ENCODE measurements at places on chromosomes 1 and 21.

- DNase-seq: no peak
These were observed 198.6 kb downstream of the KIF26B start for GRCh38 chr1:245353411-245353810.

GRCh38 chr1:112358798-112359408 is 37.1 kb upstream of the CTTNBP2NL start:
- peak; percentile 46 for DNase-seq

GRCh38 chr1:154802982-154803920 is 66.8 kb downstream of the KCNN3 start:
- DNase-seq: no peak

GRCh38 chr1:184672013-184672726 is 82.5 kb downstream of the EDEM3 start:
- DNase-seq: peak; percentile 30

GRCh38 chr1:183632114-183632513 is 3.5 kb downstream of the ARPC5 start:
- DNase-seq: no peak

DNA sequence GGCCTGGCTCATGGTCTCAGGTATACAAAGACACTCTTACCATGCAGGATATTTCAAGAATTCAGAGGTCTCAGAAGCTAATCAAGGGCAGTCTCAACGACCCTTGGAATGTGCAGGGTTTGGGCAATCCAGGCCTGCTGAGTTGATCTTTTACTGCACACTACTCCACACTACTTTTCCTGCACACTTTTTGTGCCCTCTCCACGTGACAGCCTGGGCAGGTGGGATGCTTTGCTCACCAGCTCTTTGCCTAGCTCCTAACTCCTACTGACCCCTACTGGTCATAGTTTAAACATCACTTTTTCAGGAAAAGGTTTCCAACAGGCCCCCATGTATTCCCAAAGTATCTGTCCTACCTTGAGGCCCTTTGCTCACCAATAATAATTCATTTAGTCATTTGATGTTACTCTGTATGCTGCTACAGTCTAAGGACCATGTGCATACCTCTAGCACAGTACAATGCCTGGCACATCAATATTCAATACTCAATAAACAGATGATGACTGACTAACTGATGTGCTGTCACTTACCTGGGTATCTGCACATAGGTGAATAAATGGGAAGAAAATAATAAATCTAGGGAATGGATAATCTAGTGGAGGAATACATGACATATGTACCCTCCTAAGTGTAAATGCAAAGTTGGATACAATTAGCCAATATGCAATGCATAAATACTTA is 9.6 kb downstream of the DUSP23 start:
- no peak for DNase-seq

GRCh38 chr1:16199700-16200099 is 12.8 kb downstream of the ARHGEF19 start:
- no peak for DNase-seq

DNA sequence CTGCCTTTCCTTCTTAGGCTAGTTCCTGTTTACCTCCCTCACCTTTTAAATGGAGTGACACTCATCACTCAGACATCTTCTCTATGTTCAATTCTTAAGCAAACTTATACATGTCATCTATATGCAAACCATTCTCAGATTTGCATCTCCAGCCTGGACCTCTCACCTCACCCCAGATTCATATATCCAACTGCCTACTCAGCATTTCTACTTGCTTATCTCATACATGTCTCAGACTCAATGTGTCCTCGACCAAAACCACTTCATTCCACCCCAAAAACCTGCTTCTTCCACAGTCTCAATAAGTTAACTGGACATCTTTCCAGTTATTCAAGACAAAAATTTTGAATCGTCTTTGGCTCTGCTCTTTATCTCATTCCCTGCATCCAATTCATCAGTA is 62.6 kb downstream of the ERICH3 start:
- DNase-seq: no peak

- DNase-seq: no peak
These were observed 1.2 kb downstream of the CD160 start for GRCh38 chr1:145720556-145720877.

DNA sequence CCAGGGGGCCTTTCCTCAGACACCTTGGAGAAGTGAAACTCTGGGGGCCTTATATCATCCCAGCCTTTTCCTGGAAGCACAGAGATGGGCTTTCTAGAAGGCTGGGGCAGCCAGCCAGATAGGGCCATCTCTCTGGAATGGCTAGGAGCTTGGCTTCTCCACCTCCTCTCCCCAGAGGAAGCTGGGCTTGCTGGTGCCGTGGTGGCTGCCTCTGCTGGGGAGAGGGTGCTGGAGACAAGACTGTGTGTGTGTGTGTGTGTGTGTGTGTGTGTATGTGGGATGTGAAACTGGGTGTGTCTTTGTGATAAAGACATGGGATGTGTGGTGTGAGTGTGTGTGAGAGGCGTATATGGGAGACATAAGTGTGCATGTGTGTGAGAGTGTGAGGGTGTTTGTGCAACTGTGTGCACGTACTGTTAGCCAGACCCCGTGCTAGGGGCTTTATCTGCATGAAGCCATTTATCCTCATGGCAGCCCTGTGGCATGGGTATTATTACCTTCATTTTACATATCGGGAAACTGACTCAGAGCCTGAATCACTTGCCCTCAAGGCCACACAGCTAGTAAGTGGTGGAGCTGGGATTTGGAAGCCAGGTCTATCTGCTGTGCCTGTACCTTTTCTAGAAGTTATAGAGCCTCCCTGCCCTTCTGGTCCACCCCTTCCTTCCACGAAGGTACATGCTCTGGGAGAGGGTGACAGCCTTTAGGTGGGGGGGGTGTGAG is 44.2 kb downstream of the PTPRU start:
- no peak for DNase-seq

DNA sequence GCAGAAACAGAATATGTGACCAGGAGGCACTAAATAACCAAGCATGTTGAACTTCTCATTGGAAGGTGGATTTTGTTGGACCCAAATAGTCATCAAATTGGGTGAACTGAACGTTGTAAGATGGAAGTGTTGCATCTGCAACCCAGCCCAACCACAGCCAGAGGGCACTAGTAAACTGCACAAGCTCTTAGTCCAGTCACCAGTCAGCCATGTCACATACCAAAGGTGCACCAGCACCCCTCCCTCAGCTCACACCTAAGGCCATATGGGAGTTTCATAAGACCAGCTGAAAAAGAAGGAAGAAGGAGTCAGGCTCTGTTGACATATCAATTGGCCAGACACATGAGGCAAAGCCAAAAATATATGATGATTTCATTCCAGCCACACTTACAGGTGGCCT is 481.7 kb upstream of the NR5A2 start:
- DNase-seq: no peak

DNA sequence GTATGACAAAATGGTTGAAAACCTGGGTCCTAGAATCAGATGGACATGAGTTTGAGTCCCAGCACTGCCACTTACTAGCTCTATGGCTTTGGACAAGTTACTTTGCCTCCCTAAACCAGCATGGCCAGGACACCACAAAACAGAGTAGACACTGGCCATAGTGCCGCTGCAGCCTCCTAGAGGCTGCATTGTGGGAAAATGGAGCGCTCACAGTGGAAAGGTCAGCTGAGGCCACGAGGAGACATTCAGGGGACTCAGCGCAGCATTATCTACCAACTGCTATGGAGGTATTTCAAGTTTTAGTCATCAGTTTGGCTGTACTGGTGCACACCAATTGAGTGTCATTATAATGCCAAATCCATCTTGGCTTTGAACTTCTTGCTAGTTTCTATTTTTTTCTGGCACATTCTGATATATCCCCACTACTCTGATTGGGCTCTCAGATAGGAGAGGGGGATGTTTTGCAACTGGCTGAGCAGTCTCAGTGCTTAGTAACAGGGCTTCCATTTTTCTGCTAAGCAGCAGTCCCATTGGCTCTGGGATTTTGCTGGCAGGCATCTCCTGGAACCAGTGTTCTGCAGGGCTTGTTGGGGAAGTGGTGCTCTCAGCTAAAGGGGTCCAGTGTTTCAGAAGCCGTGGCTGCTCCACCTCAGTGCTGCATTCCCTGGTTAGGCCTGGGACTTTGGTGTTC is 16.2 kb downstream of the NT5C1A start:
- no peak for DNase-seq

DNA sequence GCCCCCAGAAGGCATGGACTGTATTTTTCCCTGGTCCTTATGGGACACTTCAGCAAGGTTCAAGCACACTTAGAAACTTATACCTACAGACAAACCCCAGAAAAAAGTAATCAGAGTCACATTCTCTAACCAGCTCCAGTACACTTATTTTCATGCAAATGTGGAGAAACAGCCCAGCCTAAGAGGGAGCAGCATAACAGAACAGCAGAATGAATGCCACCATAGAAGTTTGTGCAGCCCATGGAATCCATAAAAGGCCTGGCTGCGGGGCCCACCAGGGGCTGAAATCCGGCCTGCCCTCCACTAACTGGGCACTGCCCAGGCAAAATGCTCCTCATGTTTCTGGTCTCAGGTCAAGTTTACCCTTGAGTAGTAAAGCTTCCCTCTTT is 60.4 kb upstream of the ATP1A1 start:
- DNase-seq: no peak

DNA sequence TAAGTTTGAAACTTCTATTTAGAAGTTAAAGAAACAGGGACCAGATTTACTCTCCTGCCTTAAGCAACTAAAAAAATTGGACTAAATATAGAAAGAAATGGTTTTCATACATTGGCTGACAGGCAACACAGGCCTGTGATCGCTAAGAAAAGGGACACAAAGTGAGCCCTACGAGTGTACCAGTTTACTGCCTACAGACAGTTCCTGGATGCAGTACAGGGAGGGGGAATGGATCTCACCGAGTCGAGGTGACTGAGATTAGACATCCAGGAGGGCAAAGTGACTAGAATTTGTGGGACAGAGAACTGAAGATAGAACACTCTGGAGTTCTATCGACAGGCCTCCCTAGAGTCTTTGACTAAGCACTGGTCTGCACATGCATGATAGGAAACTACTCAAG is 16.0 kb downstream of the PHC2 start:
- DNase-seq: no peak

- DNase-seq: no peak
These were observed 85.9 kb downstream of the UROD start for GRCh38 chr1:45097944-45098343.

- no peak for DNase-seq
These were observed 260.3 kb downstream of the DPYD start for GRCh38 chr1:97660431-97661105.

DNA sequence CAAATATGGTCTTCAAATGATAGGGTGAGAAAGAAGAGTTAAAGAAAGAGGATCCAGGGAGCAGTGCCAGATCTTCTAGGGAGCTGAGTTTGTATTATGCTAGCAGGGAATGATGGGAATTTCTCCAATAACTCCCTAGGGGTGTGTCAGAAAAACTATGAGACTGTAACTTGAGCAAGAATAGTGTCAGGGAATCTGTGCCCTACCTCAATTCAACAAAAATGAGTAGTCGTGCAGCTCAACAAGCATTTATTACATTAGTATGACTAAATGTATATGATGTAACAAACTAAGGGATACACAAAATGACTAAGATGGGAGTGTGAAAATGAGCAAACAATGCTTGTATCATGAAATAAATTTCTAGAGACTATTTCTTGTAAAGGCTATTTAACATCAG is 24.2 kb downstream of the SPAG17 start:
- DNase-seq: no peak

- no peak for DNase-seq
These were observed 121.7 kb downstream of the TNFSF18 start for GRCh38 chr1:172929006-172929405.

DNA sequence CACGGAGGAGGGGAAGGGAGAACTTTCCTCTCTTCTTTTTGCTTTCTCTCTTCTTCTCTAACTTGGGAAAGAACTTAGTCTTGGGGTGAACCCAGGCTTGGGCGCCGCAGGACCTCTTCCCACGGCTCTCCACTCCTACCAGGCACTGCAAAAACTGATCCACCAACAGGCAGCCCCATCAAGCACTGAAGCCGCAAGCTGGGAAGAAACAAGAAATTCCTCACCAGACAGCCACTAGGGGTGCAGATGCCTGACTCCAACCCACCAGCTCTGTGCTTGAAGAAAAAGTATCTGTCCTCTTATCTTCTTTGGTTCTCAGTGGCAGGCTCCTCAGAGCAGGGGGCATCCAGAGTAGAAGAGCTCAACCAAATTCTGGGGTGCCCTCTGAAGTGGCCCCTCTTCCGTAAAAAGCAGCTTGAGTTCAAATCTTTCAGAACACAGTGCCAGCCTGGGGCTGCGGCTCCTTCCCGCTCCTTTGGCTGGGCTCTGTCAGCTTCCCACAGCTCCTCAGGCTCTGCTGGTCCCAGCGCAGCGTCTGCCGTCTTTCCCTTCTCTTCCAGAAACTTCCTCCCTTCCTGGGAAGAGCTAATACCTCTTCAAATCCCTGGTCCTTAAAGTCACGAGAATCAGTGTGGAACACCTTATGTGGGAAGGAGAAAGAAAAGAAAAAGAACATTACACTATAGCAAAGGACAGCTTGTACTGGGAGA is 2.4 kb downstream of the SLC41A1 start:
- DNase-seq: no peak

- no peak for DNase-seq
These were observed 180.2 kb upstream of the RUNX1 start for GRCh38 chr21:35229290-35229689.

DNA sequence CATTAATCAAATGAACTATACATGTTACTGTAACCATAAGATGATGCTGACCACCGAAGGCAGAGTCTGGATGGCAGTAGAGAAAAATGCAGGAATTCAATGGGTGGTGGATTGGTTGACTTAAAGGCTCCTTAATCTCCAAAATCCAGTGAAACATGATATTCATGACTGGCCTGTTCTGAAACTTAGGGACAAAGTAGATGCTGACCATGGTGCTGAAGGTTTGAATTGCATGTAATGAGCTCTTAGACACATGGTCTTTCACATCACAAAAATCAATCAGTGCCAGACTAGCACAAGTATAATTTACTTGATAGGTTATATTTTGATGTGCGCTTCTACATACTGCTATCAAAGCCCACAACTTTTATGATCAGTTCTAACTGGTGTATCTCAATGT is 30.9 kb upstream of the NTMT2 start:
- DNase-seq: no peak

DNA sequence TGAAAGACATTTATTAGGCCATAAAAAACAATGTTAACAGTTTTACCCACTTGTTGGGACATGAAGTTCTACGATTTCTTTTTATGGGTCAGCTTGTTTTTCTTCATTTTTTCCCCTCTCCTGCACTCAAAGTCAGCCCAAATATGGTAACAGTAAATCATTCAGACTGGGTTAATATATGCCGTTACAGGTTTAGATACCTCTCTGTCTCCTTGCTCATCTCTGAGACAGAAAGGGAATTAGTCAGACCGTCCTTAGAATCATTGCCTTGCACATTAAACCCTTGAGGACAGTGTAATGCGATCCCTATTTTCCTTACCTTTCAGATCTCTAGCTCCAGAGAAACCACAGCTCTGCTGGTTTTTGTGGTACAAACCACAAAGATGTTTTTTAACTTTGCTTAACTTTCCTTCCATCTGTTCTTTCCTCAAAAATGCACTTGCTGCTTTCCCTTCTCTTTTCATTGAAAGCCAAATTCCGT is 613.3 kb downstream of the PLPP3 start:
- DNase-seq: no peak

- DNase-seq: no peak
These were observed 113.6 kb downstream of the UCHL5 start for GRCh38 chr1:192945390-192946130.

- no peak for DNase-seq
These were observed 14.0 kb downstream of the NAV1 start for GRCh38 chr1:201552941-201553351.

All from occipital lobe (tissue), 3 donors.